NCI-H2107 (cell line): ENCODE measurements at places on chromosomes 1 and 21.
A peak's percentile ranks its signal among the peaks of the same experiment; 100 is the strongest.

GRCh38 chr1:3683992-3684391, 31.7 kb downstream of the TP73 start:
- no peak for DNase-seq

DNA sequence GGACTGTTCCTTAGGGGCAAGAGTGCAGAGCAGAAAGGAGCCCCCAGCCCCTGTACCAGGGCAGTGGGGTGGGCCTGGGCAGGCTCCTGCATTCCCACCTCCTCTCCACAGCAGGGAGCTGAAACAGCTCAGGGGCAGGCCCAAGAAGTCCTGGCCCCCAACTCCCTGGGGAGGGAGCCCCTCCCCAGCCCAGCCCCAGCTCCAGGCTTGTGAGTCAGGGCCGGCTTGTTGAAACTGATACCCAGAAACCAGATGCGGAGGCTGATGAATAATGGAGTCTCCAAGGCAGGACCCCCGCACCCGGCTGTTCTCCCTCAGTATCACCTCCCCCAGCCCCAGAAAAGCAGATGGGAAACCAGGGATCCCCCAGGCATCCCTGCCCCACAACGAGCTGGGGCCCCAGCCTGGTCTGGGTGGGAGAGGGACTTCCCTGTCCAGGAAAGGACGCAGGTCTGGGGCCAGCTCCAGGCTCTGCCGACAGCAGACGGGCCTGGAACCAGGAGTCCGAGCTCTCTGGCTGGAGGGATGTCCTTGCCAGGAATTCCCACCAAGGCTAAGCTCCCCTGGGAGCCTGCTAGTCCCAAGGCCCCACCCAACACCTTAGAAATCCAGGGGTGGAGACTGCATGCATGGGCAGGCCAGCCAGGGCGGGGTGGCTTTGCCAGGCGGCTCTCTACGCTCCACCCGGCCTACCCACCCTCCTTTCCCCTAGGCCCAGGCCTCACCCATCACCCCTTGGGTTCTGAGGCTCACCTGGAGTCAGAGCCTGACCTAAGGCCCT, 2.7 kb downstream of the PLEKHG5 start:
- DNase-seq = no peak

GRCh38 chr1:28326984-28327383, 1.9 kb upstream of the MED18 start:
- DNase-seq = no peak

DNA sequence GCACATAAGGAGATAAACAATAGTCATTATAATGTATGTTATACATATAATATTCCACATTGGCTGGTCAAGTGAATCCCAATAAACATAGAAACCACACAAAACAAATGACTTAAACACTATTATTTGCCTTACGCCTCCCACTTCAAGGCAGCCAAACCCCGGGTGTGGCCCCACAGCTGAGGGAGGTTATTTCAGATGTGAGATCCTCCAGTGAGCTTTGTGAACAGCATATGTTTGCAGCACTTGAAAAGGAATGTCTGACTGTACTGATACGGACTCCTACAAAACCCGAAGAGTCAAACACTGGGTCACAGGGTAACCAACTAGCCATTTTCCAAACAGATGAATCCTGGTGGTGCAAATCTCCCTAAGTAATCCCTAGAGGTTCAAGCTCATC, 27.1 kb upstream of the DISP1 start:
- no peak for DNase-seq

- no peak for DNase-seq
Measured at GRCh38 chr1:38113159-38113666, 66.6 kb upstream of the POU3F1 start.

- DNase-seq = no peak
Measured at GRCh38 chr1:230537456-230537855, 104.8 kb upstream of the COG2 start.

DNA sequence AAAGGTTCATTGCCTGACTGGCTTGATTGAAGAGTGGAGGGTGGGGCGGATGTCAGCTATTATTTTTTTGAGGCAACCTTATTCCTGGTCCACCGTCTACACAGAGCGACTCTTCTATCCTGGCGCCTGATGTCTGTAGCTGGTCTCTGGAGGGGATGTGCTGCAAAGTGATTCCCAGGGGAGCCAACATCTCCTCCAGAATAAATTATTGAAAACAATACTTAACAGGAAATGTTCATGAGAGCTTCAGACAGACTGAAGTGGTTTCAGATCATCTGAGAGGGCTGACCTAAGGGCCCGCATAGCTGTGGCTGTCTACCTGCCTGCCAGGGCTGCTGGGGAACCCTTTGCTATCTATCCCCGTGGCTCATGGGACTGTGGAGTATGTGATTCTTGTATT, 66.7 kb downstream of the TEX35 start:
- no peak for DNase-seq

GRCh38 chr1:184260382-184260781, 126.4 kb upstream of the C1orf21 start:
- no peak for DNase-seq

DNA sequence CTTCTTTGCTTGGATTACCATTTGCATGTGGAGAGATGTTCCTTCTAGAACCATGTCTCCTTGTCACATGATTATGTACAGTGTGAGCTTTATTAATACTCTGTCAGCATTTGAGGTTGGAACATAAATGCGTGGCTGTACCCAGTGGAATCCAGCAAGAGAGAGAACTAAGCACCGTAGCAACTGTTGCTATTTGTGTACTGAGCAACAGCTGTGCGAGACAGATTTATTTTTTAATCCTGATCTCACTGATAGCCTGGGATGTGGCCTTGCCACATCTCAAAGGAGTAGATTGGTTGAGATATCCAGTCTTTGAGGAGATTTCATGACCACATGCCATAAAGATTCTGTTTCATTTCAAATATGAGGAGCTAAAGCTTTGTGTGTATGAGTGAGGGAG, 43.4 kb downstream of the KIF1B start:
- DNase-seq = no peak

DNA sequence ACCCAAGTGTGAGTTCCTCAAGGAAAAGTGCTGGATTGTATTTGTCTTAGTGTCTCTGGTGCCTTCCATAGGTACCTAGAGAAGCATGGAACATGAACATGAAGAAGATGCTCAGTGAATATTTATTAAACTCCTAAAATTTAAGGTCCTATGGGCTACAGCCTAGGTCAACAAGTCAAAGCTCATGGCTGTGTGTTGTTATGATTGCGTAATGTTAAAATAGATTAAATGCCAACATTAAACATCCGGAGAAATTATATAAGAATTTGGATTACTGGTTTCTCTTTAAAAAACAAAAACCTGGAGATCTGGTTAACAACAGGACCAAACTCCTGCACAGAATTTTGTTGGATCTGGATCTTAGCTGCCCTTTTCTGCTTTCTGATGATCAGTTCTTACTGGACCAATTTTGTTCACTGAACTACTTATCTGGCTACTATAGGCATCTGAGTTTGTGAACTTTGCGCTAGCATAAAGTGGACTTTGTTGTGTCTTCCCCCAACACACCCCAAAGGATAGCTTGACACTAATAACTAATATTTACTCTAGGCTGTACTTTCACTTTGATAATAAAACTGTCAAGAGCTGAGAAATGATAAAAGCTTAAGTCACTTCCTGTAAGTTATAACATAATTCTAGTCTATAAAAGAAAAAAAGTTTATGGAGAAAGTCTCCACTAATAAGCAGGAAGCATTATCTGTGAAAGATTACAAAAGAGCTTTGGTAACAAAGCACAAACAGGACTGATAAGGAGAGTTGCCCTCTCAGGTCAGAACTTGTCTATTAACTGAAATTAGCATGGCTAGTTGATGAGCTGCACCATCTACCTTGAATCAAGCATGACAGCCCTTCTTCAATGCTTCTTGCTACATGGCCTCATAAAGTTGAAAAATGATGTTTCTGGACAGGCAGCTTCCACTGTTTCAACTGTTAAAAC, 20.7 kb downstream of the F5 start:
- DNase-seq = no peak

- no peak for DNase-seq
Measured at GRCh38 chr1:178664278-178664677, 60.8 kb upstream of the RALGPS2 start.

DNA sequence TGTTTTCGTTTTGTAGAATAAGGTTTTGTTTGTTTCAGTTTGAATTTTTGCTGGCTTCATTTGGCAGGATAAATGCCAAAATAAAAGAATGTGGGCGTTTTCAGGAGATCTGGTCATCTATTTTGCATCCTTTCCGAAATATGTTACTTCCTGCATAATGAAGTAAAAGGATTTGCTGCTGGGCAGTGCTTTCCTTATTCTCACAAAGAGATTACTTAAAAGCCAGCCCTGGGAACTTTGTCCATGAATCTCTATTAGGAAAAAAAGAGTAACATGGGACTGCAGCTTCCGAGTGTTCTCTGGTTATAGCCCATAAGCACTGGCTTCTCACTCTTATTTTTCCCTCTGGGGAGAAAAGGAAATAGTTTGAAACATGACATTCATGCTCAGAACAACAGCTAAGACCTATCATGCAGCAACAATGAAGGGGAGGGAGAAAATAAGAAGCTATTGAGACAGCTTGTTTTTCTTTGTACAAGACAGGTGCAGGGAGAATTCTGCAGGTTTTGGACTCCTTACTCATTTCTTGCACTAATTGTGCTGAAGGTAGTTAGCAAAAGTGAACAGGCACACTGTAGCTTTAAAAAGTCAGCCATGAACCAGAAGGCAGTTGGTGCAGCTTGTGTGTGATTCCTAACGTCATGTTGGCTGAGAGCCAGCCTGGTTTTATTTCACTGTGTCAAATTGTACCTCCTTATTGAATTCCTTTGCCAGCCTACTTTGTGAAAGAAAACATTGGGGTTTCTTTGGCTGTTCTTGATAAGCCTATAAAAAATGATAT, at the start of gene SAMD13:
Gene SAMD13 (plus strand): TSS at position 705 of the 781 bp plus-strand sequence. CDS start 1,527 bp downstream, outside the sequence.
- DNase-seq = peak; percentile 74

- no peak for DNase-seq
Measured at GRCh38 chr1:28171246-28171645, 5.2 kb downstream of the PTAFR start.

DNA sequence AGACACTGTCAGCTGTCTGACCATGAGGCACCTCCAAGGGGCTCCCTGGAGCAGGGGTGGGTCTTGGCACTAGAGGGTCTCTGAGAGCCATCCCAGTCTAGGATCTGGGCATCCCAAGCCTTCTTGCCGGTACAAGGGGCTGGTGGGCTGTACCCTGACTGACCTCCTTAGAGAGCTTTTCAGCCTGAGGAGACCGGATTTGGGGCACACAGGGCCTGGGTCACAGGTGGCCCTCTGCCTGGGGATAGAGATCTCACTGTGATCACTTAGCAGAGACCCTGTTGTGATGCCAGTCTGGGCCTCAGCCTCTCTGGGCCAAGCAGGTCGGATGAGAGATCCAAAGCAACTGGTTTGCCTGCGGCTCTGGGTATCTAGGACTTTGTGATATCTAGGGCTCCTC, 227.2 kb downstream of the TRABD2B start:
- no peak for DNase-seq

- no peak for DNase-seq
Measured at GRCh38 chr21:42312626-42313104, 2.5 kb downstream of the TFF3 start.

DNA sequence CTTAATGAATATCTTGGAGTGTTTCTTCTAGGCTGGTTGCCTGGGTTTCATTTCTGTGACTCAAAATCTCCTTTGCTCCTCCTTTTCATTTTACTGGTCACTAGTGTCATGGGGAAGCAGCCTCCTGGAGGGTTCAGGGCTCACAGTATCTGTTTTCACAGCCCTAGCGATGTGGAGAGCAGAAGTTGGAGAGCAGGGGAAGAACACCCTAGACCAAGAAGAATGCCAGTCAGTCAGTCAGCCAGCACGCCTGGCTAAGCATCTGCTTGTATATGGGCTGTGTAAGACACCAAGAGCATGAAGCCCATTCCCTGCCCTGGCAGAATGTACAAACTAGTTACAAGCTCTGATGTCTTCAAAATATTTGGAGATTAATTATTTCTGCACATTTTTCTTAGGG, 7.9 kb downstream of the RXRG start:
- DNase-seq = no peak

DNA sequence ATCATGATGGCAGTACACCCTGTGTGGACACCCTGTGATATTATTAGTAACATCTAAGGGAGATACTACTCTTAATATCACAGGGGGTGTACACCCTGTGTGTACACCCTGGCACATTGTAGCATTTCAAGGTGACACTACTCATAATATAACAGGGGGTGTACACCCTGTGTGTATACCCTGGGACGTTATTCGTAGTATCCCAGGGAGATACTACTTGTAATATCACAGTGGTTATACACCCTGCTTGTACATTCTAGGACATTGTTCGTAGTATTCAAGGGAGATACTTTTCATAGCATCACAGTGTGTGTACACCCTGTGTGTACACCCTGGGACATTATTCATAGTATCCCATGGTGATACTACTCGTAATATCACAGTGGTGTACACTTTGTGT, 67.4 kb upstream of the CNIH3 start:
- no peak for DNase-seq

DNA sequence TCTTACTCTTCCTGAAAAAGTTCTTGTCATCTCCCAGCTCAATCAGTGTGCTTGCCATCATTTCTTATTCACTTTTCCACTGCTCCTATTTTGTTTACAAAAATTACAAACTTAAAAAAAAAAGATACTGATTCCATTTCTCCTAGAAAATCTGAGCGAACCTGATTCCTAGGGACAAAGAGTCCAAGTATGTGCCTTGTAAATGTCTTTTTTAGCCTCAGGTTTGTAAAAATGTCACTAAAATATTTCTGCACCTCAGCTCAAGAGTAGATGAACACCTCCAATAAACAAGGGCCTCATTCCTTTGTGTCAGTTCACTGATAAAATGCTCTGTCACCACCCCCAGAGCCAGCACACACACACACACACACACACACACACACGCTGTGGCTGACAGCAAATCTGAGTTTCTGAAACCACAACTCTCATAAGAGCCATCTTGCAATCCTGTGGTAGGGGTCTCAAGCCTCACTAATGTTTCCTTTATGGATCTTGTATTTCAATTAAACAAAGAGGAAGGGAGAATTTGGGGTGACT, 299.2 kb downstream of the PBX1 start:
- no peak for DNase-seq

- DNase-seq = peak; percentile 39
Measured at GRCh38 chr1:46401964-46402626, 8.0 kb downstream of the FAAH start.

DNA sequence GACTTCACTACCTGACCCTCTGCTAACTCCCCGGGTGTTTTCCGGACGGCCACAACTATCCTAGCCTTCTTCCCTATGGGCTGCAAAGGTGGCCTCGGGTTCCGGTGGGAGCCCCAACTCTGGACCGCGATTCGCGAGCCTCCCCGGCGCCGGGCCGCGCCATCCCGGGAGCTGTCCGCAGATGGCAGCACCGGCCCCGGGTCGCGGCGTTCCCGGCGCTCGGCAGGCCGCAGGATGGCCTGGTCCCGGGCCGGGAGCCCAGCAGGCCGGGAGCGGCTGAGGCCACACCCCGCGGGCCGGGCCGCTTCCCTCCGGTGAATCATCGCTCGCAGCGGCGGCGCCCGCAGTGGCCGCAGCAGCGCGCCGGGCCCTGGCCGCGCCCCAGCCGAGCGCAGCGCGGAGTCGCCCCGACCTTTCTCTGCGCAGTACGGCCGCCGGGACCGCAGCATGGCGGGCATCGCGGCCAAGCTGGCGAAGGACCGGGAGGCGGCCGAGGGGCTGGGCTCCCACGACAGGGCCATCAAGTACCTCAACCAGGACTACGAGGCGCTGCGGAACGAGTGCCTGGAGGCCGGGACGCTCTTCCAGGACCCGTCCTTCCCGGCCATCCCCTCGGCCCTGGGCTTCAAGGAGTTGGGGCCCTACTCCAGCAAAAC, at the start of gene CAPN2:
Gene CAPN2 (plus strand): TSS at position 346 of the 656 bp plus-strand sequence. CDS start 102 bp downstream, at position 448.
- DNase-seq = peak; percentile 36
